ENCODE measurements at places on chromosomes 12 and 14.

GRCh38 chr12:70044167-70044566 lies 199.1 kb upstream of the CNOT2 start:
- no peak for DNase-seq

- no peak for DNase-seq
Observed at GRCh38 chr12:30201301-30202160, 417.8 kb upstream of the TMTC1 start.

GRCh38 chr12:42469355-42470175 lies 120.0 kb downstream of the PRICKLE1 start:
- DNase-seq = no peak

- no peak for DNase-seq
Observed at GRCh38 chr12:29726741-29727348, 56.9 kb downstream of the TMTC1 start.

GRCh38 chr12:104097954-104098353 lies 33.6 kb downstream of the HCFC2 start:
- DNase-seq = no peak

DNA sequence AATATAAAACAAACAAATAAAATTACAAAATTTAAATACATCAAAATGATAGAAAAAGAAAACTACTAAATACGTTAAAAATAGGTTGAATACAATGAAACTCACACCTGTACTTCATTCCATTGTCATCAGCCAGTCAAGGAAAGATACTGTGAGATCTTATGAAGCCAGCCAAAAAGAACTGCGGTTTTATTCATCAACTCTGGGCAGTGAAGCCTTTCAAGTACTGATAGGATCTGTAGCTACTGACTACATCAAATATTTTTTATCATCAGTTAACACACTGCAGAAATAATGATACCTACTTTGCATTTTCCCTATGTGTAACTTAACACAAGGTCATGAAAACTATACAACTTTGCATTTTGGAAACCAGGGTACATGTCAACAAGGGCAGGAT lies 46.3 kb upstream of the FAR2 start:
- peak; percentile 29 for DNase-seq

- DNase-seq = no peak
Observed at GRCh38 chr12:109951136-109951535, 45.0 kb downstream of the GIT2 start.

GRCh38 chr12:33044447-33044846 lies 147.9 kb upstream of the PKP2 start:
- no peak for DNase-seq

- no peak for DNase-seq
Observed at GRCh38 chr14:73754911-73755360, 40.8 kb upstream of the PNMA1 start.

GRCh38 chr14:49754570-49755097 lies 13.3 kb upstream of the KLHDC2 start:
- DNase-seq = no peak

DNA sequence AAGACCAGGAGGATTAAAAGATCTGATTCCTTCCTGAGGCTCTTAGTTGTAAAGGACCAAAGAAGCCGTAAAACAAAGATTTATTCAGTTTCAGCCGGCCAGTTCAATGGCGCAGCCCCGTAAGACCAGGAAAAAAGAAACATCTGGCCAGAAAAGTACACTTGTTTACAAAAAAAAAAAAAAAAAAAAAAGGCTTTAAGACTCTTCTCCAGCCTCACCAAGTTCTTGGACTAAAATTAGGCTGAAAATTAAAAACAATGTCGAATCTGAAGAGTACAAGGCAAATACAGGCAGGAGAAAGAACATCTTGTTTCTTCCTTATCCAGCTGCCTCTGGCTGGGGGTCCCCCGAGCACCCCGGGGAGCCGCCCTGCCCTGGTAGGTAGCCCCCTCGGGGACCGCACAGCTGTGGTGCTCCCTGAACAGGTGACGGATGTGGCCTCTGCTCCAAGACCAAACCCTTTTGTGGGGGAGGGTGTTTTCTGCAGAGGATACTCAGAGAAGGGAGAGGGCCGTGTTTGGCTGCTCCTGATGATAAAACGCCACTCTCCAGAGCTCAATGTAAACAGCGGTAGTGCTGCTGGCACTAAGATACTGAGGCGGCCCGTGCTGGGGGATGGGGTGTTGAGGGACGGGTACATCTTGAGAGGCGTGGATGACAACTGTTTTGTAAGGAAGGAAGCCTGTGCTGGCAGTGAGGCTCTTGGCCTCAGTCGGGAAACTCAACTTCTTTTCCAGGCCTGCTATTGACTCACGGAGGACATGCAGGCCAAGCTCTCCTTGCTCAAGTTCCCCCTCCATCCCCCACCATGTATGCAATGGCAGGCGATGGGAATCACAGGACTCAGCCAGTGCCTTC lies 201.0 kb upstream of the DIO3 start:
- DNase-seq = no peak

- no peak for DNase-seq
Observed at GRCh38 chr14:89507521-89507920, 90.5 kb upstream of the FOXN3 start.

GRCh38 chr14:72154645-72155378 lies 222.6 kb downstream of the RGS6 start:
- DNase-seq = no peak
